ENCODE measurements at places on chromosomes 11 and 22.

GRCh38 chr11:79694368-79694767 lies 253.5 kb upstream of the TENM4 start:
- no peak for DNase-seq

- no peak for DNase-seq
Measured at GRCh38 chr11:119608781-119609180, 120.2 kb downstream of the NECTIN1 start.

- DNase-seq = peak; percentile 92
Measured at GRCh38 chr11:19164230-19164855, 37.4 kb downstream of the CSRP3 start.

GRCh38 chr22:45980761-45981160 lies 3.8 kb upstream of the WNT7B start:
- no peak for DNase-seq

DNA sequence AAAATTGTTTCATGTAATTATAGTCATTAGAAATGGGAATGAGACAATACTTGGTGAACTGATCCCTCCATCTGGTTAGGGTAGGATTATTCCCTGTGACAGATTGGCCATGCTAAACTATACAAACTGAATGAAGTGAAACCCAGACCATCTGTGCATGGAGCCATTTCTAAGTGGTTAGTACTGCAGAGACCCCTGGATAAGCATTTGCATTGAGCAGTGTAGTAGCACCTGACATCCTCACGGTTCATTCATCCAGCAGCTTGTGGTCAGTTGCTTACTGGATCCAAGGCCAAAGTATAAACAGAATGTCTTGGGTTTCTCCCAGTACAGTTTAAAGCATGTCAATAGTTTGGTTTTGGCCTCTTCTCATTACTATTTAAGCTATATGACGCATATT lies 93.8 kb upstream of the ARHGAP42 start:
- DNase-seq = no peak

GRCh38 chr11:69131644-69132300 lies 24.0 kb upstream of the SMIM38 start:
- peak; percentile 43 for DNase-seq

DNA sequence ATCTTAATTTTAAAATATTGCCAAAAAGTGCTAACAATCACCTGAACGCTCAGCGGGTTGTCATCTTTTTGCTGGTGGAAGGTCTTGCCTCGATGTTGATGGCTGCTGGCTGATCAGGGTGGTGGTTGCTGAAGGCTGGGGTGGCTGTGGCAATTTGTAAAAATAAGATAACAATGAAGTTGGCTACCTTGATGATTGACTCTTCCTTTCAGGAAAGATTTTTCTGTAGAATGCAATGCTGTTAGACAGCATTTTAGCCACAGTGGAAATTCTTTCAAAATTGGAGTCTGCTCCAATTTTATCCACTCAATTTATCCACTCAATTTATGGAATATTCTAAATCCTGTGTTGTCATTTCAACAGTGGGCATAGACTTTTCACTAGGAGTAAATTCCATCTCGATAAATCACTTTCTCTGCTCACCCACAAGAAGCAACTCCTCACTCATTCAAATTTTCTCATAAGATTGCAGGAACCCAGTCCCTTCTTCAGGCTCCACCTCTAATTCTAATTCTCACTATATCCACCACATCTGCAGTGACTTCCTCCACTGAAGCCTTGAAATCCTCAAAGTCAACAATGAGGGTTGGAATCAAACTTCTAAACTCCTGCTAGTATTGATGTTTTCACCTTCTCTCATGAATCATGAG lies 78.8 kb downstream of the LINC01488 start:
- no peak for DNase-seq

DNA sequence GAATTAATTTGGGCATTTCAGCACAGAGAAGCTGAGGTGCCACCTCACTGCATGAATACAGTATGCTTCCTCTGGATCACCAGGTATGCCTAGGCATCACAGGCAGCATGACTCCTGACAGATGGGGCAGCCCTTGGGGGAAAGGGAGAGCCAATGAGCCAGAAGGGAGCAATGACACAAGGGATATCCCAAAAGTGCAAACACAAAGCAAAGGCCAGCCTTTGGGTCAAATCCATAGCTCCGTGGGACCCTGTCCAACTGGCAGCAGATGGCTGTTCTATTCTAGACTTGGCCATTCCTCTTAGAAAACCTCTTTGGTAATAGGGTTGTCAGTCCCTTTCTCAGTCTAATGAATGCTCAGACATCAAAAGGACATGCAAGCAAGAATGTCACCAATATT lies 73.3 kb downstream of the SERGEF start:
- DNase-seq = no peak

DNA sequence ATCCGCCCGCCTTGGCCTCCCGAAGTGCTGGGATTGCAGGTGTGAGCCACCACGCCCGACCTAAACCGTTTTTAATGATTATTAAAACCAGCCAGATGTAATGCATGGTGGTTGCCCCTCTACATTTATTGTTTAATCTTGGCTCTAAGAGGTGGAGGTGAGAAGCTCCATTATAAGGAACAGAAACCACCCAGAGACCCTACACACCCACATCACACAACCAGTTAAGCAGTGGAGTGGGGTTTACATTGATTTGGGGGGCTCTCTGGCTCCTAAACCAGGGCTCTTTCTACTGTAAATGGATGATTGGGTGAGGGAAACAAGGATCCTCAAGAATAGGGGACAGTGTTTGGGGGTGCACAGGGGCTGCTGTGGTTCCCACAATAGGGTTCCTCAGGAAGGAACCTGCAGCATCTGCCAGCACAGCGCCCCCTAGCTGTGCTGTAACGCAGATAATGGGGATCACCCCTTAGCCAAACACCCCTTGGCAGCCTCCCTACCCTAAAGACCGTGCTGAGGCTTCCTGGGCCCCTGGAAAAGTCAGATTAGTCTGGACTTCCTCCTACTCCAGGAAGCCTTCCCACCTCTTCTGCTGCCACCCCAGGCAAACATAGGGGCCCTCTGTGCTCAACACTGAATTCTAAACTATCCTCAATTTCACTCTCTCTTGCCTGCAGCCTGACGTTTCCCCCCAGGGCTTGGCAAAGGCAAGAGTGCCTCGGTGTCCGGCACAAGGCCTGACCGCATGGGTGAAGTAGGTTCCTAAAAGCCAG lies 2.4 kb downstream of the MPST start:
- peak; percentile 11 for DNase-seq

DNA sequence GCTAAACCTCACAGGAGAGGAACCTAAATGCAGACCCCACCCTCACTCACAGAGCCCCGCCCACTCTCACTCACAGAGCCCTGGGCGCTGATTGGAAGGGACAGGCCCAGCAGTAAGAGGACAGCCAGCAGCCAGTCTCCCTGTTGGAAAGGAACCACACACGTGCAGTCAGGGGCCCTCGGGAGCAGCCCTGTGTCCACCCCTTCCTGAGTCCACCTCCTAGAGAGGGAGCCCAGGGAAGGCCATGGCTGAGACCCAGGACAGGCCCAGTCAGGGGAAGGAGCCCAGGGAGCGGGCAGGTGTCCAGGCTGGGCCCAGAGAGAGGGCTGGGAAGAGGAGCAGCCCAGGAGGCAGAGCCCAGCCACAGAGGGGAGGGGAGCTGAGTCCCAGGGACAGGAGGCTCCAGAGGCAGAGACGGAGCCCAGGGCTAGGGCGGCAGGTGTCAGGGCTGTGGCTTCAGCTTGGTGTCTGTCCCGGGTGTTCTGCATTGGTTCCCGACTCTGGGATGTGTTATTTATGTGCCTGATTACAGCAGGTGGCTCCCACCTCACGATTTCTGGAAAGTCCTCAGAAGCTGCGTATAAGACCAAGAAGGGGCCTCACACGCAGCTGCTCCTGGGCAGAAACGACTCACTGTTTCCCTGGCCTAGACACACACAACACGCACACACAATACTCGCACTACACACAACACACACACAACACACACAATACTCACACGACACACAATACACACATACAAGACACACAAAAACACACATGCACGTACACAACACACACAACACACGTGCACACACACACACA lies 9.0 kb upstream of the APOBEC3H start:
- peak; percentile 7 for DNase-seq

- DNase-seq = no peak
Measured at GRCh38 chr11:77193911-77194830, 66.1 kb downstream of the MYO7A start.

DNA sequence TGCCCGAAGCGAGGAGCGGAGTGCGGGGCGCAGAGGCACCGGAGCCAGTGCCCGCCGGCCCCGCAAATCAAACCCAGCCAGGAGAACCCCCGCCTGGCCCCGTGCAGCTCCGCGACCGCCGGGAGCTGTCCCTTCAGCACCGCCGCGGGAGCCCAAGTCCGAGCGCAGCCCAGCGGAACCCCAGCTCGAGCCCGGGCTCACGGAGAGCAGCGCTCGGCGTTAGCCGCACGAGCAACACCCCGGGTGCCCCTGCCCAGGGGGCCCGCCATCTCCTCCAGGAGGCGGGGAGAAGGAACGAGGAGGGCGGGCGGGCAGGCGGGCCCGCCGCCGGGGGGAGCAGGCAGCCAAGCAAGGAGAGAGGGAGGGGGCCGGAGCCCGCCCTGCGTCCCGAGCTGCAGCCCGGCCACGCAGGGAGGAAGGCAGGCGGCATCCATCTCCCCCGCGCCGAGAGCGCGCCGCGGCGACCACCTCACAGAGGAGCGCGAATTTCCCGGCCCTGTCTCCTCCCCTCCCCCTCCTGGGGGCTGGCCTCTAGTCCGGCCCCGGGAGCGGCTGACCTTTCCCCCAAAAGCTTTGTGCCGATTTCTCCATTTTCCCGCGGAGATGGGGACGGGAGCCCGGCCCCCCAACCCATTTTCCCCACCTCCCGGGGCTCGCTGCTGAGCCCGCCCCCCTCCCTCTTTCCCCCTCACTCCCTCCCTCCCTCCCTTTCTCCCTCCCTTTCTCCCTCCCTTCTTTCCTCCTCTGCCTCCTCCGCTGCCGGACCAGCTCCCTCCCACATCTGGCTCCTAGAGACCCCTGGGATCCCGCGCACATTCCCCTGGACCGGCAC lies 621 bp downstream of the KCNC1 start:
- DNase-seq = peak; percentile 38

DNA sequence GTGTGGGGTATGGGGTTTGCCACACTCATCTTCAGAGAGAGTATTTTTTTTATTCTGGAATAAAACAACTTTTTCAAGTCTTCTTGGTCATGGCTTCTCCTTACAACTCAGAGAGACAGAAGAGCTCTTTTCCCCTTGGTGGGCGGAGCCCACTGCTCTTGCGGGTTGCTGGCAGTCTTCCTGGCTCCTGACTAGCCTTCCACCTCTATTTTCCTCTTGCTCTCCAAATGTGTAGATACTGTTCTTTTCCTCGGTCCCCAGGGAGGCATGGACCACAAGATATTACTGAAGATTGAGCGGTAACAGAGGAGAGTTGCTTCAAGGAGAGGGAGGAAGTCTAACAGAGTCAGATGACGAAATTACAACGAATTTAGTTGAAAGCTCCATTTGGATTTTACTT lies 210.6 kb downstream of the NTM start:
- no peak for DNase-seq

- no peak for DNase-seq
Measured at GRCh38 chr11:289712-290620, 1.0 kb downstream of the PGGHG start.

DNA sequence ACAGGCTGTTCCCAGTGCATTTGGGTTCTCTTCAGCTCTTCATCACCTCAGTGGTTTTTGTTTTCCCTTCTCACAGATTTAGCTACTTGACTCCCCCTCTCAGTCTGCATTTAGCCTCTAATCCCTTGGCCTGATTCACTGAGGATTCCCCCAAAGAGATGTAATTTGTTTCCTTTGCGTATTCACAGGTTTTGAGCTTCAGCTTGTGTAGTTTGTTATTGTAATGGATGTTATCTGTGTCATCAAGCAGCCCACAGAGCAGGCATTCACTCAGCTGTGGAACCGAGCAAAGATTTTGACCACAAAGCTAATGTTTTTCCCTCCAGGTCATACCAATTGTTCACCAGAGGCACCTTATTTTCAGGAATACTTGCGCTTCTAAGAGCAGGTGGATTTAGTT lies 6.4 kb upstream of the ME3 start:
- no peak for DNase-seq

GRCh38 chr22:23675502-23676415 lies 15.1 kb upstream of the RGL4 start:
- DNase-seq = no peak

GRCh38 chr22:45516163-45516562 lies 13.5 kb downstream of the FBLN1 start:
- no peak for DNase-seq

- no peak for DNase-seq
Measured at GRCh38 chr11:119509969-119510401, 87.0 kb upstream of the THY1 start.

- DNase-seq = no peak
Measured at GRCh38 chr11:13143486-13144297, 133.9 kb upstream of the BMAL1 start.

GRCh38 chr11:6895010-6895409 lies 2.7 kb upstream of the OR2D2 start:
- DNase-seq = no peak

- peak; percentile 17 for DNase-seq
Measured at GRCh38 chr11:78870655-78871054, 296.0 kb upstream of the NARS2 start.

DNA sequence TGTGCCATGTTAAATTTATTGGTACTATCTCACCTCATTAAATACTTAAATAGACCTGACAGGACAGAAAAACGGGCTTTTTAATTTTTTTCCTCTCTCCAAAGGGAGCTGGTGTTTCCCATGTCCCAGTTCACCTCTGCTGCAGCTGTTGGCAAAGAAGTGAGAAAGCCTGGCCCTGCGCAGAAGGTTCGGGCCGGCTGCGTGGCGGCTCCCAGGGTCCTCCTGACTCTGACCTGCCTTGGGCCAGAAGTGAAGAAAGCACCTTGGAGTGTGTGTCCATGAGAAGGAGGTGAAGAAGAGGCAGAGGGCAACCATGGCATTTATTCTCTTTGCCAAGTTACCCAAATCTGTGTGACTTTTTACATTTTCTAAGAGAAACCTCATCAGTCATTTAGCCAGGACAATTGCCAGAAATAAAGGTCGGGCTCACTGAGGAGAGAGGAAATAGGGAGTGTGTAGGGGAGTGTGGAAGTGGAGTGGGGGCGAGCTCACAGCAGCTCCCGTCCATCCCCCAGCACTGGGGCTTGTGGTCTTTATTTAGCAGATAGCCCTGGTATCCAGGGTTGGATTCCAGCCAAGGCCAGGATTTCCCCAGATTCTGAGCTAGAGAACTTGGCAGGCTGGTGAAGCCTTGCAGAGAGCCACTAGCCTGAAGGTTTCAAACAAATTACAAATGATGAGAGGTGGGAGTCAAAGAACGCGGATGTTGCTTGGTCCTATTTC lies 102.4 kb upstream of the CADM1 start:
- DNase-seq = peak; percentile 45

GRCh38 chr11:111347723-111348115 lies 31.4 kb downstream of the POU2AF1 start:
- no peak for DNase-seq
